ENCODE measurements at places on chromosomes 1 and 21.

DNA sequence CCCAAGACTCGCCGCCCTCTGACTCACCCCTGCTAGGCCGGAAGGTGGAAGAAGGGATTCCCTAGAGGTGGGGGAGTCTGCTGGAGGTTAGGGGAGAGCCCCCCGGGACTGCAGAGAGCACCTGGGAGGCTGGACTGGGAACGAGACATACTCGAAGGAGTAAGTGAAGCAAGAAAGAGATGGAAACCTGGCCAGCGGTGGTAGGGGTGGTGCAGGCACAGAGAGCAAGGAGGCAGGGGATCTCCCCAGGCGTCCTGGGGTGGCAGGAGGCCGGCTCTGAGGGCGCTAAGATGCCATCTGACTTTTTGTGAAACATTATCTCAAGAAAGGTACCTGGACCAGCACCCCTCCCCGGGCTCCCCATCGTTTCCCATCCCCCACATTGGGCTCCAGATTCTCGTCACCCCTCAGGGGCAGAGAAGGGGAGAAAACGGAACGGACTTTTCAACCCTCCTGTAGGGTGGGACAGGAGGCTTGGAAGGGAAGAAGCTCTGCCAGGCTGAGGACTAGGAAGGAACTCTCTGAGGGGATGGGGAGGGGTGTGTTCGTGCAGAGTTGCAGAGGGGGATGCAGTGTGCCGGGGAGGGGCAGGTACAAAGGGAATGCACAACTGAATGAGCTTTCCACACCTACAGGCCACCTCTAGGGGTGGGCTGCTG is 708 bp downstream of the CHRNB2 start:
- DNase-seq = no peak

GRCh38 chr1:150362721-150363425 is 1.1 kb upstream of the RPRD2 start:
- DNase-seq = no peak

DNA sequence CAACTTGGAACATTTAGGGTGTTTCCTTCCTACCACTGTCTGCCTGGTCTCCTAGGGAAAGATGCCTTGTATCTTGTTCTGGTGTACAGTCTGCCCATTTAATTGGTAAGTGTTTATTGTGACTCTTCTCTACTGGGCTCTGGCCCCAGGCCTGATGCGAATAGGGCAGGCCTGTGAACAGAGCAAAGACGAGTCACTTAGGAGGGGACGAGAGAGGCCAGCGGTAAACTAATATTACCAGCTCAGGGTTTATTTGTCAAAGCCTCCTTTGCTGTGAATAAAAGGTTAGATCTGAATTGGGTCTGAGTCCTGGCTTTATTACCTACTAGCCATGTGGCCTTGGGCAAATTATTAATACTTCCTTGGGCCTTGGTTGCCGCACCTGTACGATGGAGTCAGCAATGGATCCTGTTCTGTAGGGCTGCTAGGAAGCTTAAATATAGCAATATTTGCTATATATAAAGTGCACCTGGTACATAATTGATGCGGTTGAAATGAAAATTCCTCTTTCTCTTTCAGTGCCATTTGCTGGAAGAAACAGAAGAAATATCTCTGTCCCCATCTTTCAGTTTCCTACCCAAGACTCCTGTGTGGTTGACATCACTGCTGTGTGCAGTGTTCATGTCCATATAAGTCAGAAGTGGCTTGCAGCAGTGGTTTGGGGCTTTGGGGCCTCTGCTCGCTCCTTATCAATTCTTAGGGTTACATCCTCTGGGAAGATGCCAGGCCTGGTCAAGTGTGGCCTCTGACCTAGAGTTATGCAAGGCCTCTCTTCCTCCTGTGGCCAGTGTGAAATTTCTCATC is 32.4 kb downstream of the MAPKAPK2 start:
- DNase-seq = no peak

- DNase-seq = no peak
Observed at GRCh38 chr1:111505641-111506119, 2.2 kb upstream of the ADORA3 start.

DNA sequence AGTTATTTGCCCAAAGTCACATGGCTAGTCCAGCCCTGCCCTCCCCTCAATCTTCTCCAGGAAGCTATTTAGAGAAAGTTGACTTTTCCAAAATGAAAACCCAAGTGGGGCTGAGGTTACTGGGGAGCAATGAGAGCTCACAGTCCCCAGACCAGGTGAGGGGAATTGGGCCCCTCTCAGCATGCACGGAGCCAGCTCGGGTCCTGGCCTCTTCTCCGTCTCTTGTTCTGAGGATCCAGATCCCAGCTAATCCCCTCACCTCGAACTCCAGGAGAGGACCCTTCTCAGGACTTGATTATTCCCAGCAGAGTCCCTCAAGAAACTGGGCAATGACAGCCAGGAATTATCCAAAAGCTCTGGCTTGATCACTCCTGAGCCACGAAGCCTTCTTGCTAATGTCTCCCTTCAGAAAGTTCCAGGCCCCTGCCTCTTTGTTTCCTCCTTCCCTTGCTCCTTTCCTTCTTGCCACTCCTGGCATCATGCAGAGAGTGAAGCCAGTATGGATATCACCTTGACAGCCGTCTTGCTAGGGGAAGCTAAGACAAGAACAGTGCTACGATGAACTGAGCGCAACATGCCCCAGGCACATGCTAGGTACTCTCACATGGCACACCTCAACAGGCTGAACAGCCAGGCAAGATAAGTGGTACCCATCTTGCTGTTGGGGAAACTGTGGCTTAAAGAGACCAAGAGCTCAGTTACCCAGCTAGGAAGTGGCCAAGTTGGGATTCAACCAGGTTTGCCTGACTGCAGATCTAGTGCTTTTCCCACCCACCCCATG is 51.9 kb downstream of the KLHDC7A start:
- DNase-seq = no peak

All from fibroblast of skin of left biceps (primary cell).